ENCODE measurements at places on chromosomes 2 and 18.

GRCh38 chr2:85511008-85511811 lies 27.8 kb upstream of the MAT2A start:
- no peak for DNase-seq

DNA sequence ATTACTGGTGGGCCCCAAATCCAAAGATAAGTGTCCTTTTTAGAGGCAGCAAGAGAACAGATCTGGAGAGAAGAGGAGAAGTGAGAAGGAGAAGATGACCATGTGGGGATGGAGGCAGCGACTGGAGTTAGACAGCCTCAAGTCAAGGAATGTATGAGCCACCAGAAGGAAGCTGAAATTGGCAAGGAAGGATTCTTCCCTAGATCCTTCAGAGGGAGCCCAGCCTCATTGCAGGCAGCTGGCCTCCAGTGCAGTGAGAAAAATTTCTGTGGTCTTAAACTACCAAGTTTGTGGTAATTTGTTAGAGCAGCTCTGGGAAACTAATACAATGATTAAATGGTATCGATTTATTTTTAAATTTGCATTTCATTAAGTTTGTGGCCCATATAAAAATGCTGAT lies 167.9 kb downstream of the NCKAP5 start:
- no peak for DNase-seq

DNA sequence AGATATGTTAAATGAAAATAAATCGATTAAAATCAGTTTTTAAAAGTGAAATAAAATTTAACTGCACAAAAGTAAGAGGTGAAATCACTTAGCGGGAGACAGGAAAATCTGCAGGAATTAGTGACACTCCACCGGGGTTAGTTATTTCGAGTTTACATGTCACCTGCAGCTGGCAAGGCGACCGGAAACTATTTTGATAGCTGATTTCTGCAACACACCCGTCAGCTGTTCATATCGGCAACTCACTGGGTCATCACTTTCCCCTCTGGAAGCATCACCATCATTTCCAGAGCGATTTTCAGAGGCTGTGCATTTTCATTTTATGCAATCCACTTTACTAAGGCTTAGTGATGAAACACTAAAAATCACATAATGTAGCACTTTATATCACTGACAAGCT lies 52.9 kb downstream of the PXDN start:
- no peak for DNase-seq

DNA sequence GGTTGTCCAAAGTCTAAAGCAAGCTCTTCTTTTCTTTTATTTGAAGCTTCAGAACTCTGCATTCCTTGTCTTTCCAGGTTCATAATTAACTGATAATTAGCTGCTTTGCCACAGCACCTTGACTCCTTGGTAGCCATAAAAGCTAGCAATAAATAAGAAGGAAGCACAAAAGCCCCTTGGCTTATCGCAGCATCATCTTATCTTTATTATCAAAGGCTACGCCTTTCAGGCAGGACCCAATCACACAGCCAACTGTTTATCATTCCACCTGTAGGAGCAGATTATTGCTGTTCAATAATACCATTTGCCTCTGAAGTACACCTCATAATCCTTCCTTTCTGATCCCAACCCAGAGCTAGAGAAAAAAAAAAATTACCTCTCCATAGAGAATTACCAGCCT lies 489.2 kb downstream of the SATB2 start:
- no peak for DNase-seq

DNA sequence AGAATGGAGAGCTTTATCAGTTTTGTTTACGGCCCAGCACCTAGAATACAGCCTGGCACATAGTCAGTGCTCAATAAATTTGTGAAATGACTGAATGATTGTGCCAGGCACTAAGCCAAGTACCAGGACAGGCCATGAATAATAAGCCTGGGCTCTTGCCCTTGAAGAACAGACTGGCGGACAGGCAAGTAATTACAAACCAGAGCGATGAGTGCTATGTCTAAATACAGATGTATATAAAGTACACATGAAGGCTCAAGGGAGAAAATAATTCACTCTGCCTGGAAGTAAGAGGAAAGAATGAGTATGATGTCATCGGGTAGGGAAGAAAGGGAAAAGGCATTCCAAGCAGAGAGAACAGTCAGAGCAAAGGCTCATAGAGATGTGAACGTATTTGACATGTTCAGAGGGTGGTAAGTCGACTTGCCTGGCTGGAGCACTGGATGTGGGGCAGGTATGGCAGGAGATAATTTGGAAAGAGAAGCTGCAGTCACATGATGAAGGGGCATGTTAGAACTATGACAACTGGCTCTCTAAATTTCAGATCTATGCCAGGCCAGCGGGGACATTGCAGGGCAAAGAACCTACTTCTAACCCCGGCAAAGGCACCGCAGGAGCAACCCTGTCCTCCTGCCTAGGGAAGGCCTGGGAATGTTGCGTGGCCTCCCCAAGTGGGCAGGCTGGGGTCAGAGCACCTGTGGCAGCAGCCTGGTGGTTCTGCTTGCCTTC lies 119.1 kb upstream of the STPG4 start:
- peak; percentile 50 for DNase-seq

DNA sequence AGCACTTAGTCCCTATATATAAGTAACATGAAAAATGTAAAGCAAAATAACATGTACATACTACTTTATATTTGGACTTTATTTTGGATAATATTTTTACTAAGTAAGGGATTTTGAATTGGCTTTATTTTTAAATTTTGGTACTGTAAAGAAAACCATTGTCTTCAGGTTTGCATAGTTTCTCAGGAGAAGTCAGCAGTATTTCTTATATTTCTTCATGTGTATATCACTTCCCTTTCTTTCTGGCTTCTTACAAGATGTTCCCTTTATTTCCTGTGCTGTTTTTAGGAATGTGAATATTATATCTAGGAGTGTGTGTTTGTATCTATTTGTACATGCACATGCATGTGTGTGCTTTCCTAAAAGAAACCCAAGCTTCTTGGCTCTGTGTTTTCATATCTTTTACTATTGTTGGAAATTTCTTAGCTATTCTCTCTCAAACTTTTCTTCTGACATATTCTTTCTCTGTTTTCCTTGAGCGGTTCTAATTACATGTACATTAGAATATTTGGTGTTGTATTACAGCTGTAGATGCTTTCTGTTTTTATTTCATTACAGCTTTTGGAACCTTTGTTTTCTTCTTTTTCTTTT lies 1549.7 kb upstream of the ACVR2A start:
- DNase-seq: peak; percentile 10

DNA sequence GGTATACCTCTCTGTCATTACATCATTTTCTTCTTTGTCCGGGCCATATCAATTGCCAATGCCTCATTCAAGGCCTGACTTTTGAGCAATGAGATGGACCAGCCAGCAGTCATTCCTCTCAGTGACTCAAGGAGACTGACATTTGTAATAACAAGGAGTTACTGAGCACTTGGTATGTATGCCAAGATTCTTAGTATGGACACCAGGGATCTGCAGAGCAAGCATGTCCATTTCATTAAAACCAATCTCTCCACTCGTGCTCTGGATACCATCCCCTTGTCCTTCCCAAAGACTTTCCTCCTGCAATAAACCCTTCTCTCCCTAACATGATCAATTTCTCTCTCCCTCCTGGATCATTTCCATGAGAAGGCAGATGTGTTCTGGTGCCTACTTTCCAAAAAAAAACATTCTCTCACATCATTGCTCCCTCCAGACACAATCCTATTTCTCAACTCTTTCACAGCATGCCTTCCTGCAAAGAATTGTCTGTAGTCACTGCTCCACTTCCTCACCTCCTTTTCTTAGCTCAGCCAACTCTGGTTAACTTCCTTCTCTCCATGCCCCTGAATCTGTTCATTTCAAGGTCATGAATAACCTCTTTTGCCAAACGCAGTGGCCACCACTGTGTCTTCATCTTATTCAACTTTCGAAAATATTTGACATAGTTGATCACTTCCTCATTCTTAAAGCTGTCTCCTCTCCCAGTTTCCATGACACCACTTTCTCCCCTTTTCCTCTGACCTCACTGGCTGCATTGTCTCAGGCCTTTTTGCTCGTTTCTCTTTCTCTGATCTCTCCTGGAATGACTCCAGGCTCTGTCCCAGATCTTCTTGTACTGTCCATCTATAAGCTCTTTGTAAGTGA lies 102.8 kb upstream of the CYP1B1 start:
- no peak for DNase-seq

GRCh38 chr2:121748202-121748601 lies 7.2 kb upstream of the TSN start:
- peak; percentile 48 for DNase-seq

DNA sequence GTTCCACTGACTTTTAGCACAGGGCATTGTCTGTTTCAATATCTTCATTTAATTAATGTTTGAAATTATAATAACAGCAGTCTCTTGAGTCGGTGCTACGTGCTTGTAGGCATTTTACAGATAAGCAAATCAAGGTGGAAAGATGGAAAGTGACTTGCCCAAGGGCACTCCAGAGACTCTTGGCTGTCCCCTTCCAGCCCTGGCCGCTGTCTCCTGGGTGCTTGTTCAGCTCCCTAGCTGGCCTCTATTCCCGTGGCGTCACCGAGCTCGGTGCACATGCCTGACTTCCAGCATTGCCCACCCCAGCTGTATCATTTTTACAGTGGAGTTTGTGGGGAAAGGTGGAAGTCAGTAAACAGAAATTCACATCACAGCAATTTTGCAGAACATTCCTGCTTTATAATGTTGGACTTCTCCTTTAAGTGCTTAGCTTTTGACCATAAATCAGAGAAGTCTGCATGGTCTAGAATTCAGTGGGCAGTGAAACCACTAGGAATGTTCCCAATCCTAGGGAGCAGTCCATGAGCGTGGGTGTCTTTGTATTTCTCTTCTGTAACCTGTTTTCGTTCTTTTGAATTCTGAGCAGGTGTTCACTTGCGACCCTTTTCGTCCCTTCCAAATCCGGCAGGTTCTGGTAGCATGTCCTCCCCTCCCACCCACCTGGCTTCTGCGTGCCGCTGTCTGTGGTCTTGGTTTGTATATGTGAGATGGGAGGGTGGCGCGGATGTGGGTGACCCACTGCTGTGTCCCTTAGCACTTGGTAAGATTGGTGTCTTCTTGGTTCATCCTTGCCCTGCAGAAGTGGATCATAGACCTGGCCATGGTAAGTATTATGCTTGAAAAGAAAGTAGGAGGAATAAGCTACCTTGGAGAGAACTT lies 8.4 kb downstream of the SLC66A3 start:
- DNase-seq: no peak

DNA sequence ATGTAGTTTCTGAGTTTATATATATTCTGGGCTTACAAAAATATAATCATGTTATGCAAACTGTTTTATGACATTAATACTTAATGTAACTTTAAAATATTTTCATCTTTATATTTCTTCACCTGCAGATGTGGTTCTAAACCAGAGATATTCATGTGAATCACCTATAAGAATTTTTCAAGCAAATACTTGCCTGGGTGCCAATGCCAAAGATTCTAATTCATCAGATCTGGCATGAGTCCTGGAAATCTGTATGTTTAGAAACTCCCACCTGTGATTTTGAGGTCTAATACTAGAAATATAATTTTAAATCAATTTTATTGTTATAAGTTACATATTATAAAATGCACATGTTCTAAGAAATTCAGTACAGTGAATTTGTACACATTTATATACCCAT lies 19.9 kb upstream of the DNAH6 start:
- DNase-seq: peak; percentile 62

DNA sequence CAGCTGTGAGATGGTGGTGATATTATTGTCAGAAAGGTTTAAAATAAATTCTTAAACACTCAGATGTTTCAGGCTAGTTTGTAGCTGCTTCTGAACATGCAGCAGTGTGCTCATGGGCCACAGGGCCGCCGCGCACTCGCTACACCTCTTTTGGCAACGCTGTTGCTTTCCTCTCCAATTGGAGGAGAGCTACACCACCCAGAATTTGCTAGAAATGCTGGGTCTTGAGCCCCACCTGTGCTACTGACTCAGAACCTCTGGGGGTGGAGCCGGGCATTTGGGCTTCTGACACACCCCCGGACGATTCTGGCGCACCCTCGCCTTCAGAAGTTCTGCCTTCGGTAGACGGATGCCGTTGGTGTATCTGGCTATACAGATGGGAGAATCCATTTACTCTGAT lies 15.7 kb downstream of the LRRFIP1 start:
- DNase-seq: no peak

DNA sequence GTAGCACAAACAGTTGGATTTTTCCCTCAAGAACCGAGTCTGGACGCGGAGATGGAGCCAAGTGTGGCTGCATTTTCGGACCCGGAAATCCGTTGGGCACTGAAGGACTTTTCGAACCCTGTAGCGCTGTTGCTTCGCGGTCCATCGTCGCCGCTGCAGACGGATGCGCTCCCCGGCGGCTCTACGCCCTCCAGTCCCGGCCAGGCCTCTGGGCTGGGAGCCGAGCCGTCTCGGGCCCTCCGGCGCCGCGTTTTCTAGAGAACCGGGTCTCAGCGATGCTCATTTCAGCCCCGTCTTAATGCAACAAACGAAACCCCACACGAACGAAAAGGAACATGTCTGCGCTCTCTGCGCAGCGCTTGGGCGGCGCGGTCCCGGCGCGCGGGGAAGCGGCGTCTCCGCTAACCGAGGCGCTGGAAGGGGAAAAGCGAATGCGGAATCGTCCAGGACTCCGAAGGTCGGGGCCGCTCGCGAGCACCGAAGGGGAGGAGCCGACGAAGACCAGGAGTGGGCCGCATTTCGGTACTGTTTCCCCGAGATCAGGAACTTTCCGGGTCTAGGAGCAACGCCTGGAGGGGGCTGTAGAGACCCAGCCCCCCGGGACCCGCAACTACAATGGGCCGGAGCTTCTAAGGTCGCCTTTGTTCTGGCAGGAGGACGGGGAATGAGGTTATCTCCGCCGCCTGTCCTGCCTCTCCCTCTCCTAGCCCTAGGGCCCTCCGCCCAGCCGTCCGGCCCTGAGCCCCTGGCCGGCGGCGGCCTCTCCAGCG lies 3.2 kb downstream of the EMX1 start:
- no peak for DNase-seq

DNA sequence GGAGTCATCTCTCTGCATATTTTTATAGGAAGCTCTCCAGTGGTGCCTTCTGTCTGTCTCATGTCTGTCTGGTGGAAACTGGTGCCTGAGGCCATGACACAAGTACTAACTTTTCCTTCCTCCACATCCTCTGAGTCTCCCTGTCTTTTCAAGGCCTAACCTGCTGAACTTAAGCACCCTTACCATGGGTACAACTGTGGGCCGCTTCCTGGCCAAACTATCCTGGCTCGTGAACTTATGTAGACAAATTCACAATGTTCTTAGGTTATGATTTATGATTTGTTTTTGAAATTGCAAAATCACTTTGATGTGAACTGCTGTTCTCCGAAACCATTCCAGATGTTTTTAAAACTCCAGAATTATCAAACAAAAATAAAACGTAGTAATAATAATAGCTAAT lies 804.5 kb upstream of the POU3F3 start:
- no peak for DNase-seq

GRCh38 chr2:15006667-15007066 lies 374.1 kb downstream of the LRATD1 start:
- peak; percentile 6 for DNase-seq
